NCI-H1930 (cell line): ENCODE measurements at places on chromosomes 1 and 21.

DNA sequence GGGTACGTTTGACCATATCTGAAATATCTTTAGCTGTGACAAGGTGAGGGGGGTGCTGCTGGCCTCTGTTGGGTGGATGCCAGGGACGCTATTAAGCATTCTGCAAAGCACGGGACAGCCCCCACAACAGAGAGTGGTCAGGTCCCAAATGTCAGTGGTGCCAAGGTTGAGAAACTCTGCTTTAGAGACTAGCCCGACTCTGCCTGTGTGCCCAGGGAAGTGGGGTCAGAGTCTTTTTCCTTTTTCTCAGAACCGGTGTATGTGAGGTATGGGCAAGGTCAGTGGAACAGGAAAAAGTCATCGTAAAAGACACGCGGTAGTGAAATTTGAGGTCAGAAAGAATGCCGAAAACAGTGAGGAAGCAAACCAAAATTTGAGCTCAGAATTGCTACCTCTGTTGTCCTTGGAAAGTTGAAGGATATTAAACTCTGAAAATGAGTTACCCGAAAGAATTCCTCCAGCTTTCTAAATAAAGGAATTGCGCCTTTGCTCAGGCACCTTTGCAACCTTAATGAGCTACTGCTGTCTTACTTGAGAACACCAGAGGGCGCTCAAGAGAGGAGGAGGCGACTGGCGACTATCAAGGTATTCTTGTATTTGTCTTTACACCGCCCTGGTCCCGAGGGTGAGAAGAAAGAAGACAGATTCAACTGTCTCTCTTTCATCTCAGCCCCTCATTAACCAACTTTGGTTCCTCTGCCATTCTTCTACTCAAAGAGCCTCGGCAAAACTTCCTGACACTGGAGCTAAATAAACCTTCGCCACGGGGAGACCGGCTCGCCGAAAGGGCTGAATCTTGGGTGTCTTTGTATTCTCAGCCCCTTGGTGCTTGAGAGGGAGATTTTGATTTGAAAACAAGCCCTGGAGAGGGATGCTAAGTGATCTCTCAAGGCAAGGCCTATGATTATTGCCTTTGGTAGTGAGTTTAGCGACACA is 85.4 kb upstream of the OLIG2 start:
- DNase-seq: peak; percentile 3

DNA sequence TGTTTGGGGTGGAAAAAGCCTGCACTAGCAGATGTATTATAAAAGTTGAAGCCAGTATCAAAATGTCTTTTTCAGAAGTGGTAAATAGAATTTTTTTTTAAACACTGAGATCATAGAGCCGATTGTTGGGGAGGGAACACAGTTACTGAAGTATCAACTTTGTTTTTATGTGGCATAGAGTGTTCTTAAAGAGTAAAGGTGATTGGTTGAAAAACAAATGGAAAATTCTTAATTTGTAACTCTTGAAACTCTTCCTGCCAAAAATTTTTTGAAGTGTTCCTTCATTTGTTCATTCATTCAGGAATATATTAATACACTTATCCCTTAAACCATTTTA is 83.3 kb downstream of the DISP1 start:
- no peak for DNase-seq

DNA sequence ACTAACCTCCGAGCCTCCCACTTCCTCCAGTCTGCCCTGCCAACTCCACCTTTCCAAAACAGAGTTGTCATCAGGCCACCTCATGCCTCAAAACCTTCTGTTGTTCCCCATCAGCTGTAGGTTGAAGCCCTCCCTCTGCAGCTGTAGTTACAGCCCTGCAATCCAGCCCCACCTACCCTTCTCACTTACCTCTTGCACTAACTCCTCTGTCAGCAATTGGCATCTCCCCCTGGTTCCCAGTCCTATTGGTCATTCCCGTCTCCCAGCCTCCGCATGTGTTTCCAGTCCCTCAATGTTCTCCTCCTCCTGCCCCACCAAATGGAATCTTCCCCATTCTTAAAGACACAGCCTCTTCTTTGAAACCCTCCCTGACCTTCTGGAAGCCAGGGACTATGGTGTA is 100.1 kb upstream of the GCLM start:
- no peak for DNase-seq

GRCh38 chr1:115810609-115811008 is 30.3 kb downstream of the NHLH2 start:
- DNase-seq: no peak

GRCh38 chr1:245695211-245695610 is 540.4 kb downstream of the KIF26B start:
- no peak for DNase-seq

DNA sequence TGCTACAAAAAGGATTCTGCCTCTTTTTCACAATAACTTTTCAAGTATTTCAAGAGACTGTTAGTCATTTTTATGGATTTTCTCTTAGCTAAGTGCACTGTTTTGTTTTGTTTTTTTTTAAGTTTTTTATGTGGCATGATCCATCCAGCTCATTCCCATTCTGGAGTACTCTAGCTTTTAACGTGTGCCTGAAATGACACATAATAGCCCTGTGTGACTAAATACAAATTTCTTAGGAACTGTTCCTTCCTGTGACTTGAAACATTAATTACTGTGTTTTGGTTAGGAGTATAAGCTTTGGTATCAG is 143.9 kb downstream of the HS2ST1 start:
- DNase-seq: no peak

- DNase-seq: no peak
These were observed 34.5 kb downstream of the TMPRSS15 start for GRCh38 chr21:18369115-18369514.

DNA sequence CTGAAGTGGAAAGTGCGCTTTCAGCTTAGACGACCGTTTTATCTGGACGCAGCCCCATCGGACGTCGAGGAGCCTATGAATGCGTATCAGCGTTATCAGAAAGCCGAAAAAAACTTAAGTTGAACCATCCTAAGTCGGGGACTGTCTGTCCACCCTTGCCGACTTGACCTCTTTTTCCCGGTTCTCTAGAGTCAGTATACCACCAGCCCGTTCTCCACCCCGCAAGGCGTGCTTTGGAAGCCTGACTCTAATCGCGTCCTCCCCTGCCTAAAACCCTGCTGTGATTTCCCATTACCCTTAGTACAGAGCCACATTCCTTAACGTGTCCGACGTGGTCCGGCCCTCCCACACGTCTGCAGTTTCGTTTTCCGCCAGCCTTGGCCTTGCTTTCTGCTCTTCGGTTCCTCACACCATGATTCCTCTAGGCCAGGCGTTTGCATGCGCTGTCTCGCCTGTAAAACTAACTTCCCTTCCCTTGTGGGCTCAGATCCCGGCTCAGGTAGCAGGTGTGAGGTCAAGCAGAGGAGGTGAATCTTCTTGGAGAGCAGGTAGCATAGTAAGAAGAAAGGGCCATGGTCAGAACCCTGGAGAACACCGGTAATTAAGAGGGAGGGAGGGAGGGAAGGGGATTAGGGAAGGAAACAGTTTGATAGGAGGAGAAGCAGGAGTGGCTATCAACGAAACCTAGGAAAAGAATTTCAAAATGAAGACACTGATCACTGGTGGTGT is 865 bp downstream of the ADPRS start:
- no peak for DNase-seq

DNA sequence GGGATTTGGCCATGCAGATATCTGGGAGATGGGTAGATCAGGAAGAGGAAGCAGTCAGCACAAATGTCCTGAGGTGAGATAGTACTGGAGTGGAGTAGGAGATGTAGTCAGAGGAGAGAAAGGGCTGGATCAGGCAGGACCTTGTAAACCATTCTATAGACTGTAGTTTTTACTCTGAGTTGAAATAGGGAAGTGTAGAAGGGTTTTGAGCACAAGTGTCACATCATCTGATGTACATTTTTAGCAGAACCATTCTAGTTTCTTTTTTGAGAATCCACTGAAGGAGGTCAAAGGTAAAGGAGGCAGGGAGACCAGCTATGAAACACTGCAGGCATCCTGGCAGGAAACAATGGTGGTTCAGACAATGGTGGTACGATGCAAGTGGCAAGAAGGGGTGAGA is 194.6 kb upstream of the RRP15 start:
- no peak for DNase-seq

- DNase-seq: peak; percentile 60
These were observed 53.4 kb downstream of the CD2 start for GRCh38 chr1:116807394-116808199.

GRCh38 chr21:19076031-19076430 is 672.4 kb upstream of the TMPRSS15 start:
- DNase-seq: no peak

DNA sequence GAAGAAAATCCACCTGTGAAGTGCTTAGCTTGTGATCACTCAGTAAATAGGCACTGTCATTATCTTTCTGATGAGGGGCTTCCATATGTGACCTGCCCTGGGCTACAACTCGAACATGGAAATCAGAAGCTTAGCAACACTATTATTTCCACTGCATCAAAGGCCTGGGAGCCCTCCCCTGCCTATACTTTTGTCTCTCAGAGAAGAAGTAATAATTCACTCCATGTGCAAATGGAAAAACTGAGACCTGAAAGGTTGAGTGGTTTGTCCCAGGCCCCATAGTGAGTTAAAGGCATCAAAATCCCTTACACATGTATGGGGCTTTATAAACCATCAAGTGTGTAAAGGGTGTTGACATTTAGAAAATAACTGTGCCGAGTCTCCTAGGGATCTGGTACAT is 20.9 kb downstream of the SOX13 start:
- DNase-seq: no peak

GRCh38 chr1:174519844-174520243 is 72.1 kb downstream of the GPR52 start:
- DNase-seq: peak; percentile 25

GRCh38 chr1:66648901-66649595 is 103.2 kb upstream of the DYNLT5 start:
- no peak for DNase-seq

- no peak for DNase-seq
These were observed 14.7 kb upstream of the AHCYL1 start for GRCh38 chr1:109969907-109970306.
